ENCODE measurements at places on chromosomes 16 and 17. TPM values are rescaled to one million over a fixed set of nuclear protein-coding genes. Genes with fewer than 3 reads are reported as not detected.

CRHR1 gene
- total RNA-seq: 7.5 TPM

GRCh38 chr16:583470-583814 is 6.4 kb upstream of the RAB40C start:
- DNase-seq: no peak

DNA sequence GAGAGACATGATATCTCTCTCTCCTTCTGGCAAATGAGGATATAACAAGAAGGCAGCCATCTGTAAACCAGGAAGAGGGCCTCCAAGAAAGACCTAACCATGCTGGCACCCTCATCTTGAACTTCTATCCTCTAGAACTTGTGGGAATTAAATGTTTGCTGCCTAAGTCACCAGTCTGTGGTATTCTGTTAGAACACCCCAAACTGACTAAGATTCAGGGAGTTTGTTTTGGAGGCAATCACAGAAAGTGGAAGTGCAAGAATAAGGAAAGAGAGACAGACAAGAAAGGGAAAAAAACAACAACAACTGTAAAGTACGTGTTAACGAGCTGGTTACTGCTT is 114.5 kb upstream of the GOT2 start:
- DNase-seq: no peak

- DNase-seq: peak; percentile 97
These were observed 4.2 kb upstream of the FBXL16 start for GRCh38 chr16:709566-710499.

GRCh38 chr16:23279721-23280153 is 22.4 kb upstream of the SCNN1B start:
- DNase-seq: peak; percentile 32

DNA sequence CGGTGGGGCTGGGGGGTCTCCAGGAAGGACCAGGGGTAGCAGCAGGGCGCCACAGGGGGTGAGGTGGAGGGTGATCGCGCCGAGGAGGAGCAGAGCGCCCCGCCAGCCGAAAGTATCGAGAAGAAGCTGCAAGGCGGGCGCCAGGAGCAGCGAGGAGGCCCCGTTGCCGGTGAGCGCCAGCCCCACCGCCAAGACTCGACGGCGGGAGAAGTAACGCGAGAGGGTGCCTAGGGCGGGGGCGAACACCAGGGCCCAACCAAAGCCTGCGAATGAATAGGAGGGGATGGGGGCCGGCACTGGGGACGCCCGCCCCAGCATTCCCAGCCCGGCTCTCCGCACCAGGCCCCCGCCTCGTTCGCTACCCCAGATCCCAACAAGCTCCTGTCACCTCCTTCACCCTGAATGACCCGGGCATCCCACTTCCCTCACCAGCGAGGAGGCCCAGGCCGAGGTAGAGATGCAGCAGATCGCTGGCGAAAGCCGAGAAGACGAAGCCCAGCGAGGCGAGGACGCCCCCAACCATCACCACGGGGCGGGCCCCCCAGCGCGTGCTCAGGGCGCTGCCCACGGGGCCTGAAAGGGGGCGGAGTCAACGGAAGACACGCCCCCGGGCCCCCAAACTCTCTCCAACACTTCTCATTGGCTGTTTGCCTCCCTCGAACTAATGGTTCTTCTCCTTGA is 1.3 kb downstream of the SLC16A11 start:
- no peak for DNase-seq

FKBP10 gene
- 26.5 TPM for total RNA-seq

CLEC3A gene
- not detected for total RNA-seq

- no peak for DNase-seq
These were observed 196.3 kb downstream of the IRF8 start for GRCh38 chr16:86095131-86095752.

- DNase-seq: no peak
These were observed 38.0 kb downstream of the HEATR3 start for GRCh38 chr16:50103764-50104163.

- no peak for DNase-seq
These were observed 101.4 kb downstream of the CACNG3 start for GRCh38 chr16:24357511-24357910.

GRCh38 chr17:44931376-44931775 is 16.1 kb upstream of the GFAP start:
- DNase-seq: no peak

- DNase-seq: no peak
These were observed 31.9 kb upstream of the C16orf78 start for GRCh38 chr16:49341706-49342105.

TNFSF13 gene
- total RNA-seq: 1.1 TPM

DNA sequence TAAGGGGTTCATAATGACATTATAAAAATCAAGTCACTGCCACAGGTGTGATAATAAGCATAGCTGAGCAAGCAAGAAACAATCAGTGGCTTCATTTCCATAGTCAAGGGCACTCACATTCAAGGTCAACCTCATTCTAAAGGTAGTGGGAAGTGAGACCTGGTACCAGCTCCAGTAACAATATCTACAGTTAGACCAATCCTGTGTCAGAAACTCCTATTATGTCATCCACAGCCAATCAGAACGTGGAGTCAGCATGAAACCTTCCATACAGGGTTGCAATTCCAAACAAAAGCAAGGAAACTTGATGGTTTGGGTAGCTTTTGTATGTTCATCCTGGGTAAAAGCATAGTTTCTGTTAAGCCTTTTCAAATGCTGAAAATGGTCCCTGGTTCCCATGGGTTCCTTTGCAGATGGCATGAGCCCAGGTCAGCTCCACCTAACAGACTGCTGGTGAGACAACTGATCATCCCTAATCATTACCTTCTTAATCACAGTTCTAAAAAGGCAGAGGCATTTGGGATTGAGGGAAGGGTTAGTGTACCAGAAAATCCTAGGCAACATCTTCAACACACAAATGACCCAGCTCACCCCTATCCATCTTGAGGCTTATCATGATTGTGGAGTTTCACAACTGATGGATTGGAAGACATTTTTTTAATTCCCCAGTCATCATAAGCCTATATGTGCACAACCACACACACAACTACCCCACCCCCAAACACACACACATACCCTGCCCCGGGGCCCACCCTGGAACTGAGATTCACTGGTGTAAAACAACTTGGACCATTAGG is 30.4 kb downstream of the TEX2 start:
- DNase-seq: no peak

DNA sequence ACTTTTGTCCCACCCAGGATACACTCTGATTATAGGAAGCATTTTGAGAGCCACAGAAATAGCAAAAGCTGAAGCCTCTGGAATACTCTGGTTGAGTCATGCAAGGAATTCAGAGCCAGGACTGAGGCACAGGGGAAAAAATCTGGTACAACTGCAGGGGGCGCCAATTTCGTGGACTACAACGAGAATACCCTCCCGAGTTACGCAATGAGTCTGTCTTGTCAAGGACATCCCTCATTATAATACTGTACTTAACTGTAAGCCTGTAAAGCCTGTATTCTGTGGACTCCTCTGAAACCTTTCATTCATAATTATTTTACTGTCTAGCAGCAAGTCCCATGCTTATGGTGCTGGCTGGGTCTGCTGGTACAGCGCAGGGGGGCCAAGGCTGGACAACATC is 7.8 kb downstream of the HOXB1 start:
- DNase-seq: no peak

CREBBP gene
- total RNA-seq: 58.8 TPM

GRCh38 chr17:20114466-20114865 is 105.3 kb downstream of the SPECC1 start:
- DNase-seq: no peak
